Skeletal muscle cell (primary cell): ENCODE measurements at places on chromosomes 7 and 10.

DNA sequence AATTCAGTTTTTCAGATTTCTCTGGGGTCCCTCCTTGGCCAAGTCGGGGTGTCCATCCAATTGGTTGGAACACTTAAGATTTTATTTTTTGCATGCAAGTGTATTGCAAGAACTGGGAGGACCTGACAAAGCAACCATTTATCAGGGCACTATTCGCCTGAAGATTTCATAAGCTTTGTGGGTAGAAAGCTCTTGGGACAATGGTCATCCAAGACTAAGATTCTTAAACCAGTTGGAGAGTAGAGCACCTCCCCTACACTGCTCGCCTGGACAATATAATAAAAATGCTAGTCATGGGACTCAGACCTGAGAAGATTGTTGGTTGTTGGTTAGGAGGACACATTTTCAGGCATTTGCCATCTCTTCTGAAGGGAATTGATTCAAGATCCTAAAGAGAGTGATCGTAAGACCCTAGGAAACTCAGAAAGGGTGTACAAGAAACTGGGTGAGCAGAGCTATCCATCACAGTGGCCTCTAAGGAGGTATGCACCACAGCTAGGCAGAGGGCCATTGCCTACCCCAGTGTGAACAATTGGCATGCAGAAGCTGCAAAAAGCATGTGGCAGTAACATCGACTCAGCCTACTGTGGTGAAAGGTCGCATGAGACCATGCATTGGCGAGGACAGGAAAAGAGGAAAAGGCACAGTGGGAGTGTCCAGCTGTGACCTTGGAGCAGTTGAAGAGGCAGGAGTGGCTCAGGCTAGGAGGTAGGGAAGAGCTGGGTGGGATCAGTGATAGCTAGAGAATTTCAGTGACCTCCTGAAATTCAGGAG, 1235.3 kb upstream of the AUTS2 start:
- no peak for DNase-seq

DNA sequence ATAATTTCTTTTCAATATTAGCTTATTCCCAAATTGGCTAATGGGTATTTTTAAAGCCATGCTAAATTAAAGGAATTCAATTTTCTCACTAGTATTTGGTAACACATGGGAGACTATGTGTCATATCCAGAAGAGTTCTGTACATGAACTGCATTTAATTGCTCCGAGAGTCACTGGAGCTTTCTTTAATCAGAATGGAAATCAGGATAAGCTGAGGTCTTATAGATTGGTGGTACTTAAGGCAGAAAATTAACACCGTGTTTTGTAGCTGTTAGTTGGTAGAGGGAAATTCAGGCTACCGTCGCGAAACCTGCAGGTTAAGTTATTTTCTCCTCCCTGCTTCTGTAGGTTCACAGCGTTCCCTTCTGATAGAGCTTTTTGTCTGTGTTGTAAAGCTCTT, at the start of gene WEE2:
Gene WEE2 (plus strand): TSS at position 3 of the 400 bp plus-strand sequence. CDS start 406 bp downstream, outside the sequence.
- DNase-seq: no peak

DNA sequence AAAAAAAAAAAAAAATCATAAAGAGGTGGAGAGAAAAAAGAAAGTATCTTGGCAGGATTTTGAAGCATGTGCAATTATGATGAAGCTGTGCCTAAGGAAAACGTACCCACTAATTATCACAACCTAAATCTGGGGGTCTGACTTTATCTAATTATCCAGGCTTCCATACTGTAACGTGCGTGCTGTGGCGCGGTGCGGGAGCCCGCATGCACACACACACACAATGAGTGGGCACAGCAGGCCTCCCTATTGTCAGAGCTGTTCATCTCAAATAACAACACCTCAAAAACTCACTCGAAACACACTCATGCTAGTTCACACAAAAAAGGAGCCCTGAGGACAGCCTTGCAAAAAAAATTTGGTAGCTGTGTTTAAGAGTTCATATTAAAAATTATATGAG, 31.9 kb downstream of the BEND7 start:
- no peak for DNase-seq

DNA sequence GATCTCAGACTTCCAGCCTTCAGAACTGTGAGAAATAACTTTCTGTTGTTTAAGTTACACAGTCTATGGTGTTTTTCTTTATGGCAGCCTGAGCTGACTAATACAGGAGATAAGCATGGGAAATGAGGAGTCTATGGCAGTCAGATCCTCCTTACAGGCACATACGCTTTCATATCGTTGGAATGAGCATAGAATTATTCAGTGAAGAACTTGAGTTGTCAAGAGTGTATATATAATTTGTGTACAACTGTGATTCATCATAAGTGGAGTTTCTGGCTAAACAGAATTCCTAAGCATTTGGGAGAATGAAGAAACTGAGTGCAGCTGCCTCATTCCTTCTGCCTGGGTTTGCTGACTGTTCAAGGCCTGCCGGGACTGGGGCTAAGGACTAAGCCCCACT, 516.7 kb downstream of the ADRA2A start:
- no peak for DNase-seq

DNA sequence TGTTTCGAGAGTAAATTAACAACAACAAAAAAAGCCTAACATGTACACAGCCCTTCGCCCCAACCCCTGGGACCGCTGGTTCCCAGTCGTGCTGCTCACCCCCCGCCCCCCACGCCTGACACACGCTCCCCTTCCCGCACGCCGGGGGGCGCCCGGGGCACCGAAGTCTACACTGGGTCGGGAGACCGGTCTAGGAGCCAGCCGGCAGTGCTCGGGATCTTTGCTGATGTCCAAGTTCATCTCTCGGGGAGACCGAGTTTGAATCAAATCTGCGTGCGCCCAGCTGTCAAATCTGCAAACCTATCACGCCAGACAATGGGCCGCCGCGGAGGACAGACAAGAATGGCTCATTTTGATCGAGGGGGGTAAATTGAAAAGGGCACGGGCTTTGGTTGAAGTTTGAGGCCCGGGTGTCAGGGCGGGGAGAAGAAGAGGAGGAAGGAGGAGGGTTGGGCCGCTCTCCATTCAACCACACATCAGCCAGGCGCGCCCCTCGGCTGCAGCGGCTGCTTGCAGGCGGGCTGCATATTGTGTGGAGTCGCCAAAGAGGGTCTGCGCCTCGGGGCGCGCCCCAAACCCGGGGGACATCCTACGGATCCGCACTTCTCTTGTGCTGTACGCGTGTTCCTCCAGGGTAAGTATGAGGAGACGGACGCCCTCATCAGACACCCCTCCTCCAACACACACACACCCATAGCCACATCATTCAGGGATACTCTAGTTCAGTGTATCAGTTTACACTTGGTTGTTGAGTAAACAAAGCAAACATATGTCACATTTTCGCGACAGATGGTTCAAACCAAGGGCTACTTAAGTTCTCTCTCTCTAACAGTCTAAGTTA, 1.3 kb upstream of the GFRA1 start:
- no peak for DNase-seq

- no peak for DNase-seq
Measured at GRCh38 chr10:22579826-22580225, 134.6 kb downstream of the PIP4K2A start.

DNA sequence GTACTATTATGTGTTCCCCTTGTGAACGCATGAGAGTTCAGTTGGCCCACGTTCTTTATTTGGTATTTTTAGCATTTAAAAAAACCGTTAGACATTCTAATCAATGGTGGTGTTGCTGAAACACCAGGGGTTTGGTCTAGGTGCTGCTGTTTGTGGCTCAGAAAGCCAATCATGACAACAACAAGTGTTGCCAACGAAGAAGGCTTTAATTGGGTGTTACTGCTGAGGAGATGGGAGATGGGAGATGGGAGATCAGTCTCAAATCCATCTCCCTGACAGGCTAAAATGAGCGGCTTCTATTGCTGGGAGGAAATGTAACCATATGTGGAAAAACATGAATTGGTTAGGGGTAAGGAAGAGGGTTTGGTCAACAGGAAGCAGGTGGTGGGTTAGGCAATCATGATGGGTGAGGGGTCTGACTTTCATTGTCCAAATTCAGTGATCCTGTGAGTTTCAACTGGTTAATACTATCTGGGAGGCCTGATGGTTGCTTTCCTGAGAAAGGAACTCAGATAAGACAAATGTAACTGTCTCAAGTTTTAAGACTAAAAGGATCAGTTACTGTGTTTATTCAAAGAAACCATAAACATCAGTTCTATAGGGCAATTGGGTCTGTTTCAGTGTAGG, 4.6 kb upstream of the ZNF425 start:
- no peak for DNase-seq

DNA sequence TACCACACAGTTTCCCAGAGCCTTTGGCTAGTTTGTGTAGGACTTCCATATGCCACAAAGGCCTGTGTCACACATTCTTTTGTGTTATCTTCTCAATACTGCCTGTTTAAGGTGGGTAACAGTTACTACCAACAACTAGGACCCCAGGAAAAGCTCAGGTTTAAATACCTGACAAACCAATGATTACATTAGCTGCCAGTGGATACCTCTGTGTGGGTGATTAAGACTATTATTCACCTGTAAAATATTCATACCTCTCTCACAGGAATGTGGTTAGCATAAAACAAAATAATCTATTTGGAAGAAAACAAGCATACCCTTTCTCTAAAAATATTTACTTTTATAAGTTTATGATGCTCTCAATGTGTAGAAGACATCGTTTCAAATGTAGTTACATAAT, 1007.7 kb downstream of the NRG3 start:
- DNase-seq: no peak

DNA sequence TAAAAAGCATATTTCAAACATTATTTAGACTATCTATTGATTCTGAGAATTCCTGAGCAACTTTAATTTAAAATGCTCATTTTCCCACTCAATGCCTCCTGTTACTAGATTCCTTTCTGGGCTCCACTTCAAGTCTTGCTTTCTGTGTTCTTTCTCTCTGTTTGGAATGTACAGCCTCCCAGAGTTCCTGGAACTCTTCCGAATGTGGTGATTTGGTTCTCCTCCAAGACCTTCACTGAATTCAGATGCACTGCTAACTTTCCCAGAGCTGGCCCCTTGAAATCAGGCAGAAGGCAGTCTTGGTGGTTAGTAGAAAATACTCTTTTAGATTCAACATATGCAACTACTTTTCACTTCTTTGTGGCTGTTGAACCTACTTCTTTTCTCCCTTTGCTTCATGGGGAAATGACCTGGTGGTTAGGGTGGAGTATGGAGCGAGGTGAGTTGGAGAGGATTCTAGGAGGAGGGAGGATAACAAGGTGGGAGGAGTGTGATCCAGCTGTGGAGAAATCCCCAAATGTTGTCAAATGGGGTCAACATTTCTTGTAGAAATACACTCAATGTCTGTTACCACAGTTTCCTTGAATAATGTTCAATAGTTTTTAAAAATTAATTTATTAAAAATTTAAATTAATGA, 27.9 kb upstream of the CCDC7 start:
- DNase-seq: peak; percentile 87

DNA sequence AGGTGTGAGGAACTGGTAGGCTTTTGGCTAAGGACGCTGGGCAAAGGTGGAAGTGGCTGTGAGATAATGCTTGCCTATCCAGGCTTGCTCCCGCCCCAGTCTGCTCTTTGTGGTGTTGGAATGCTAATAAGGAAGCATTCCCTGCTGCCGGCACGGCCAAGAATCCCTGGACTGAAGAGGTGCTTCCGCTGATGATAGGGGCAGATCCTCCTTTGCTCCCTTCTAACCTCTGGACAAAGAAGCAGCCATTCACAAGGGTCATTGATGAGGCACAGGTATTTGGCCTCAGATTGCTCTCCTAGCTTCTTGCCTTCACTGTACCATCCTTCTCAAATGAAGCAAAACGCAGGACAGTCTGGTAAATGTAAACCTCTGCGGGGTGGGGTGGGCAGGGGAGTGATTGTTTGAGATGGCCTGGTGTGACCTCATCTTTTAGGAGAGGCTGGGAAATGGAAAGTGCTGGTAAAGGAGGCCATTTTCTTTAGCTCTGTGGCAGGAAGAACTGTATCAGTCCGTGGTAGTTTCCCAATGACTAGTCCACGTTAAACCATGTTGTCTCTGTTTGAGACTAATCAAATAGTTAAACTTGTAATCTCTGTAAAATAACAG, 1.7 kb downstream of the PGAM1 start:
- DNase-seq: no peak
